ENCODE measurements at places on chromosomes 7 and 10. TPM values are rescaled to one million over a fixed set of nuclear protein-coding genes. Genes with fewer than 3 reads are reported as not detected.

Gene CCDC3
- 6.5 TPM for total RNA-seq

Gene NUTM2B
- total RNA-seq, result 0.37 TPM

Gene PVRIG
- total RNA-seq, result 0.37 TPM

Gene IL2RA
- total RNA-seq, result 1.6 TPM

Gene GPR85
- 1.7 TPM for total RNA-seq

Gene GBX1
- total RNA-seq, result not detected

Gene C7orf25
- 1.4 TPM for total RNA-seq

DNA sequence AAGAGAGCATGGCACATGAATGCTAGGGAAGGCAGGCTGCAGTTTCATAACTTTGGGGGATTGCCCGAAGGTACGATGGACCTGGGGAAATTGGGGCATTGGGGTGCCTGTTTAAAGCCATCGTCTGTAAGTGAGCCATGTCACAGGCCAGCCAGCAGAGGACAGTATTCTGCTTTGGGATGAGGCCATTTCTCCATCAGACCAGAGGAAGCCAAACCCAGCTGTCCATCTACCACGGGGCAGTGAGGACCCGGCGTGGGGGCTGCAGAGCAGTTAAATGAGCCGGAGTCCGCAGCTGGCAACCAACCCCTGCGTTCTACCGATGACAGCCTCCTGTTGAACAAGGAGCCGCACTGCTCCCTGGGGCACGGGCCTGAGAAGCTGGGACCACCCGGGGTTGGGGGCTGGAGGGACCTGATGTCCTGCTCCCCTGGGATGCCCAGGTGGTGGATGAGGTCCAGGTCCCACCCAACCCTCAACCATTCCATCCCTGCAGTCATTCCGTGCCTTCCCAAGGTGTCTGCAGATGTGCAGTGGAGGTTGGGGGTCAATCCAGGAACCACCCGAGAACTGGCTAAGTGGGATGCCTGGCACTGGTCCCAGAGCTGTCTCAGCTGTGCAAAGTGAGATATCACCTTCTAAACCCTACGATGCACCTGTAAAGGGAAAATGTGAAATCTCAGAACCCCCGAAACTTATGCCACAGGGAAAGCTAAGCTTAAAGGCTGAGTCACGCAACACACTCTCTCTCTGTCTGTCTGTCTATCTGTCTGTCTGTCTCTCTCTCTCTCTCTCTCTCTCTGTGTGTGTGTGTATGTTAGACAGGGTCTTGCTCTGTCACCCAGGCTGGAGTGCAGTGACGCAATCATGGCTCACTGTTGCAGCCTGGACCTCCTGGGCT, 12.1 kb upstream of the RHBDD2 start:
- peak; percentile 50 for DNase-seq

GRCh38 chr7:81714306-81714705, 55.5 kb downstream of the HGF start:
- DNase-seq, result no peak

DNA sequence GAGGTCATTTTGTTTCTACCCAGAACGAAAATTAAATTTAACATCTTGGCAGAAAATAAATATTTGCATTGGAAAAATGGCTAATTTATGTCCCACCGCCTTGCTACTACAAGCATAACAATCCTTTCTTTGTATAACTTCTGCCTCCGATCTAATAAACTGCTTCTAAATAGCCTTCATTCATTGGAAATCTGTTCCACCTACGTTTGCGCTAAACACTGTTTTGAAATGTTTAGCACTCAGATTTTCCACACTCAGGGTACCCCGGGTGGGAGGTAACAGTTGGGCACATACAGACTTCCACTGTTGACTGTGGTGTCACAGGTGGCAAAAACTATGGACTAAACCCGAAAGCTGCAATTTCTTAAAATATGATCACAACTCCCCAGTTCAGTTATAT, 96.4 kb downstream of the FGFR2 start:
- no peak for DNase-seq

DNA sequence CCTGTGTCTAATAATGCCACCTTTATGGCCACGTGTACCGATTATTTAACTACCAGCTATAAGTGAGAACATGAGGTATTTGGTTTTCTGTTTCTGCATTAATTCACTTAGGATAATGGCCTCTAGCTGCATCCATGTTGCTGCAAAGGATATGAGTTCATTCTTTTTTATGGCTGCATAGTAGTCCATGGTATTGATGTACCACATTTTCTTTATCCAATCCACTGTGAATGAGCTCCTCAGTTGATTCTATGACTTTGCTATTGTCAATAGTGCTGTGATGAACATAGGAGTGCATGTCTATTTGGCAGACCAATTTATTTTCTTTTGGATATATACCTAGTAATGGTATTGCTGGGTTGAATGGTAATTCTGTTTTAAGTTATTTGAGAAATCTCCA, 96.4 kb downstream of the SLC25A40 start:
- DNase-seq, result no peak

GRCh38 chr10:24446739-24447138, 237.8 kb downstream of the KIAA1217 start:
- no peak for DNase-seq

- DNase-seq, result no peak
Observed at GRCh38 chr10:88117869-88118632, 254.6 kb downstream of the PTEN start.

DNA sequence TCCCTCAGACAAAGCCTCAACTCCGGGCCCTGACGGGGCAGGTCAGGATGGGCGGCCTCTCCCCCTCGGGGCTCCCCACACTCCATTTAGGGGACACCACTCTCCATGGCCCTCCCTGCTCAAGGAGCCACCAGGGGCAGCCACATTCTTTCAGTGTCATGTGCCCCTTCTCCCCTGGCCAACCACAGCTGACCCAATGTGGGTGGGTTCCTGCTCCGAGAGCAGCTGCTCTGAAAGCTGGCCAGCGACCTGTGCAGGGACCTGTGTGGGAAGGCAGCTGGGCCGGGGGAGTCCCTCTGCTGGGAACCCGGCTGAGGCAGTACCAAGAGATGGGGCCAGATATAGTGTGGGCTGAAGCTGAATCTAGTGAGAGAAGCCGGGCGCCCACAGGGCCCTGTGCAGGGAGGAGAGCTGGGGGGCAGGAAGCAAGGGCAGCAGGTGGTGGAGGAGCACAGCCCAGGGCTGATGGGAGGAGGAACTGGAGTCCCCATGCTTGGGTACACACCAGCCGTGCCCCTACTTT, 40.6 kb upstream of the NPFFR1 start:
- DNase-seq, result no peak

DNA sequence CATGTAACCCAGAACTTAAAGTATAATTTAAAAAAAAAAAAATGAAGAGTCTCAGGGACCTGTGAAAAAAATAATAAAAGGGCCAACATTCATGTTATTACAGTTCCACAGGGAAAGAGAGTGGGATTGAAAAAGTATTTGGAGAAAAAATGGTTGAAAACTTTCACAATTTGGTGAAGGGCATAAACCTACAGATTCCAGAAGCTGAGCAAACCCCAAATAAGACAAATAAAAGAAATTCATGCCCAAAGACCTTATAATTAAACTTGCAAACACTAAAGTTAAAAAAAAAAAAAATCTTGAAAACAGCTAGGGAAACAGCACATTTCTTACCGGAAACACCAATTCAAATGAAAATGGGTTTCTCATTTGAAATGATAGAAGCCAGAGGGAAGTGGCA, 19.9 kb downstream of the VPS41 start:
- no peak for DNase-seq

DNA sequence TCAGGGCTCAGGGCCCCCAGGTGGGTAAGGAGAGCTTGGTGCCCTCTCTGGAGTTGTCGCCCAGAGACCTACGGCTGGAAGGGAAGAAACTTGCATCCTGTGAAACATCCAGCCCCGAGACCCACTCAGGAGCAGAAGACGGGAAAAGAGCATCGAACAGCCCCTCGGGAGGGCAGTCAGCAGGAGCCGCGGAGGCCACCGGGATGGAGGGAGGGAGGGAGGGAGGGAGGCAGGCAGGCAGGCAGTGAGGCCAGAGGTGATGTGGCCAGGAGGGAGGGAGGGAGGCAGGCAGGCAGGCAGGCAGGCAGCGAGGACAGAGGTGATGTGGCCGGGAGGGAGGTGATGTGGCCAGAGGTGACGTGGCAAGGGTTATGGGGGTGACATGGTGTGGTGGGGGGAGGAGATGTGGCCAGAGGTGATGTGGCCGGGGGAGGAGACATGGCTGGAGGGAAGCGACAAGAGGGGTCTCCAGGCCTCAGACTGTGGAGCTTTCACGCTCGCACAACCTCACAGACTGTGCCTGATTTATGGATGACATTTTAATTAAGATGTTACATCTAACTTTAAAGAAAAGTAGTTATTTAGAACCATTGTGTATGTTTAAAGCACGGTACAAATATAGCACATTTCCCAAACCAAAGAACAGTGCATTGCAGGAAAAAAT, 141.1 kb downstream of the DIP2C start:
- no peak for DNase-seq

- DNase-seq, result no peak
Observed at GRCh38 chr7:54781134-54781920, 22.3 kb upstream of the SEC61G start.

GRCh38 chr10:34094961-34095360, 720.1 kb downstream of the PARD3 start:
- DNase-seq, result no peak

DNA sequence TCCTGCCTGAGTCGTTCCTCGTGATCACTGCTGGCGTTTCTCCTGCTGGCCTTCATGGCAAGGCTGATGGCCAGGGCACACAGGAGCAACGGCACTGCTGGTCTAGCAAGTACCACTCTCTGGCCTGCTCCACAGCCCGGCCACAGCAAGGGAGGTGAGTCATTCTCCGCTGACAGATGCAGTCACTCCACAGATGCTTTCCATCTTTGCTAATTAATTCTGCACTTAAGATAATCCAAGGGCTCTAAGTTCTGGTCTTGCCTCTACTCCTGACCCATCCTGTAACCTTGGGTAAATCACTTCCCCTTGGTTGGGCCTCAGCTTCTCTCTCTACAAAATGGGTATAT, 244.4 kb downstream of the RPS24 start:
- DNase-seq, result no peak

- no peak for DNase-seq
Observed at GRCh38 chr7:107318523-107319160, 149.8 kb downstream of the HBP1 start.

GRCh38 chr7:137241655-137242360, 101.7 kb downstream of the PTN start:
- no peak for DNase-seq

GRCh38 chr10:102627291-102627735, 17.0 kb upstream of the TRIM8 start:
- no peak for DNase-seq

DNA sequence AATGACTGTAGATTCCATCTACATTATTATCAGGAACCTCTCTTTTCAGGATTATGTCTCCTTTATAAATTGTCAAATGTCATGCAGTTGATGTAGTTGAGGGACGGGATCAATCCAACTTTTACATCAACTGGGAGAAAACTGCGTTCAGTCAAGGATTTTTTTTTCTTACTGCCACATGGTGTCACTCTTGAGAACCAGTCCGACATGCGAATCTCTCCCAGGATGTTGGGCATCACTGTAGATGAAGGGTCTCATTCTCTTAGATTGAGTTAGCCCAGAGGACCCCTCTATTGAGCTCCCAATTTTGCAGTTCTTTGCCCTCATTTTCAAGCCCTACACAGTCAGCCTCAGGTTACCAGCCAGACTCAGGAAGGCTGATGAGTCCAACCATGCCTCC, 120.3 kb upstream of the PTPRZ1 start:
- no peak for DNase-seq

DNA sequence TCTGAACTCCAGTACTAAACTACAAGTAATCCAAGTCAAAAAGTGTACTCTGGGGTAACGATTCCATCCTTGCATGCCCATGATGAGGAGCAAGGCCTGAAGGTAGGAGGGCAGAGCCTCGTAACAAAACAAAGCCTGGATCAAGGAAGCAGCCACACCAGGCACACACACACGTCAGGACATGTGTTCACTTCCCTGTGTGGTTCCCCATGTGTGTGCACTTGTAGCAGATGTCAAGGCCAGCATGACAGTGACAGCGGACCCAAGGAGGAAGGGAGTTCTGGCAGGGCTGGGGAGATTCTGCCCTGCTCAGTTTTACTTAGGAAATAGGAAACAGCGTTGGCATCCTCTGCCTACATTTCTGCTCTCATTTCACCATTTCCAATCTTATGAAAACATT, 92.8 kb downstream of the ALOX5 start:
- no peak for DNase-seq

- no peak for DNase-seq
Observed at GRCh38 chr7:6444516-6445269, 3.1 kb downstream of the DAGLB start.

DNA sequence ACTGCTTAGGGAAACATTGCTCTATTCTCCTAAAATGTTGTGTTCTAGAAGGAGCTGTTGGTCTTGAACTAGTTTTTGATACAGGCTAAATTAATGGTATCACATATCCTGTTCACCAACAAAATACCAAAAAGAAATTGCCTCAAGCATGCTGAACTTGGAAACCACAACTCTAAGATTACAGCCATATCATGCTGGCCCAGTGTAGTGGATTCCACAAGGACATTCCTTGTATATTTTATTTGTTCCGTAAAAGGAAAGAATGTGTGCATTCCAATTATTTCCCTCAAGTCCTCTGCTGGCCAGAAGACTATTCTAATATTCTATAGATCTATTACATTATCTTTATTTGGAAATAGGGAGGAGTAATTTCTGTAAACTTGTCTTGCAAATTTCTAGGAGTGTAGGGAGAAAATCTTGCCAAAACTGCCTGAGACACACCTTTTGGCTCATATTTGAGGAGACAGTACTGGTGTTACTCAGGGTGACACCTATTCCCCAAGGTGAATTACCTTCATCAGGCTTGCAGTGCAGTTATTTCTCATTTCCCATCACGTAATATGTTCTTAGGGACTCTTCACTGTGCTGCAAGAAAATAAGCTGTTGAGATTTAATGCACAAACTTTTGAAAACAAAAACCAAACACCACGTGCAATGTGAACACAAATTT, 1.9 kb upstream of the NEBL start:
- no peak for DNase-seq

GRCh38 chr7:84729284-84729683, 457.6 kb downstream of the SEMA3D start:
- no peak for DNase-seq

- no peak for DNase-seq
Observed at GRCh38 chr7:19107356-19108146, 9.9 kb downstream of the TWIST1 start.

DNA sequence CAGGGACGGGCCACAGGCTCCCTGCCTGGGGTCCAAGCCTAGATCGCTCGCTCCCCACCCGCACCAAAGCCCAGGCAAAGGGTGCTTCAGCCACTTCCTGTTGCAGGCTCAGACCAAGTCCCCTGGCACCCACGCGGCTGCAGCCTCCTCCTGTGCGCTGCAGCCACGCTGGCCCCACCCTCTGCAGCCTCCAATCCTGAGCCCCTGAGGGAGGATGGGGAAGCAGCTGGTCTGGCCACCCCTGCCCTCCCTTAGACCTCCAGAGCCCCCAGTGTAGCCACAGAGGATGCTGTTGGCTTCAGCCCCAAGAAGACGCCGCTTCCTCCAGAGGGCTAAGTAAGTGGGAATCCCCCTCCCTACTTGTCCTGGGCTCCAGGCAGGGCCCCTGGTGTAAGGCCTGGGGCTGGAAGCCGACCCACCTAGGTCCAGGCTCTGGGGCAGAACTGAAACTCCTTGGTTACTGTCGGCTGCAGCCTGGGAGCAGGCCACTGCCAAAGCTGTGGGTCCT, 9.4 kb downstream of the LIMK1 start:
- no peak for DNase-seq

- DNase-seq, result no peak
Observed at GRCh38 chr10:69512901-69513300, 60.3 kb downstream of the NEUROG3 start.

- no peak for DNase-seq
Observed at GRCh38 chr7:47485640-47486435, 96.1 kb downstream of the TNS3 start.

GRCh38 chr7:91543646-91544045, 279.4 kb downstream of the FZD1 start:
- DNase-seq, result no peak

- no peak for DNase-seq
Observed at GRCh38 chr10:13743101-13743693, 156.4 kb downstream of the PRPF18 start.

Data from liver (tissue), 10 donors.